ENCODE measurements at places on chromosomes 2 and 18.

DNA sequence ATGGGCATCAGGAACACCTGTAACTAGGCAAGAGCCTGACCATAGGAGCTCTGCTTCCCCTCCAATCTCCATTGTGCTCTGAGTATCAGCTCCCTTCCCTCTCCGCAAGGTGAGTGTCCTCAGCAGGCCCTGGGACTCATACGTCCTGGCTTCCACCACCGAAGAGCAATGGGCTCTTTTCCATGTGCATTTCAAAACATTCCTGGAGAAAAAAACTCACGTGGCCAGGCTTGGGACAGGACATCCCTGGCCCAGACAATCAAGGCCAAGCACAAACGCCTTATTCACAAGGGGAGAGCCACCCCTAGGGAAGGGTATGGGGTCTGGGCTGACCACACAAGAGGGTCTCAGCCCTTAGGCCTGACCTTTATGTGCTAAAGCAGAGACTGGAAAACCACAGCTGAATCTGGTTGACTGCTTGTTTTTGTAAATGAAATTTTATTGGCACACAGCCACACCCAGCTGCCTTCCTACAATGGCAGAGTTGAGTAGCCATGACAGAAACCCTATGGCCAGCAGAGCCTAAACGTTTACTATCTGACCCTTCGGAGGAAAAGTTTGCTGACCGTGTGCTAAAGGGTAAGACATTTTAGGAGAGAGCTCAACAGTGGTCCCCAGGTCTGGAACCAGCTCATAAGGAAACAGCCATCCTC, 175.7 kb upstream of the ARL4C start:
- no peak for DNase-seq

GRCh38 chr2:126399001-126399400, 257.0 kb upstream of the GYPC start:
- no peak for DNase-seq

GRCh38 chr2:66478299-66478698, 43.4 kb downstream of the MEIS1 start:
- DNase-seq = no peak

- no peak for DNase-seq
Measured at GRCh38 chr2:129302106-129302505, 677.4 kb upstream of the RAB6C start.

DNA sequence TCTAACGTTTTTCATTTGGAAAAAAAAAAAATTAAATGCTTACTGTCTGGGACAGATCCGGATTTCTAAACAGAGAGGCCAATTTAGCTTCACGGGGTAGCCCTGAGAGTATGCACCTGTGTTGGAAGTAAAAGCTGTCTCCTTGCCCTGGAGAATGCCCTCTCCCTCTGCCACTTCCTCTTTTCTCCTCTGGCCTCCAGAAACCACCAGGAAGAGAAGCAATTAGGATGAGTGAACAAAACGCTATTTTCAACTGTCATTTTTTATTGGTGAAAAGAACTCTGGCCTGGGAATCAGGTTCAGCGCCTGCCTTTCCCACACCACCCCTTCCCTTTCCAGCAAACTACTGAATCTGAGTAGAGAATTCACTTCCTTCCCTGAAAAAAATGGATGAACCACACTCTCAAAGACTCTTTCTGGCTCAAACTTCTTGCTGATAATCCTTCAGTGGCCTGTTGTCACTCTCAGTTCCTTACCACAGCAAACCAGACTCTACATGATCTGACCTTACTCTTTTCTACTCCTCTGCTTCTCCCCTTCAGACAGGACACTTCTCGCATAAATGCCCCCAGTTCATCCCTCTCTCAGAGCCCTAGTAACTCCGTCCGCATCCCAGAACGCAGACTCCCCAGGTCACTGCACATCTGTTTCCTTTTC, 29.8 kb downstream of the KLF7 start:
- DNase-seq = peak; percentile 66

DNA sequence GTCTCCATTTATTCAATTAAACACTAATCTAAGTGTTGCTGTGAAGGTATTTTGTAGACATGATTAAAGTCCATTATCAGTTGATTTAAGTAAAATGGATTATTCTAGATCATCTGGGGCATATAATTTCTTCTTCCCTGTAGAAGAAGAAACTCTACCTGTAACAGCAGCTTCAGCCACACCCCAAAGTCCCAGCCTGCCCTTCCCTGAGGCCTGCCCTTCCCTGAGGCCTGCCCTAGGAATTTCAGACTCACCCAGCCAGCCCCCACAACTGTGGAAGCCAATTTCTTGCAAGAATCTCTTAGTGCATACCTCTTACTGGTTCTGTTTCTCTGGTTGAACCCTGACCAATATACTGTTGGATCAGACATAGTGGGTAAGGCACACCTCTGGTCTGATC, 13.4 kb upstream of the LAPTM4A start:
- DNase-seq = no peak

- no peak for DNase-seq
Measured at GRCh38 chr2:60260639-60261296, 292.7 kb downstream of the BCL11A start.

DNA sequence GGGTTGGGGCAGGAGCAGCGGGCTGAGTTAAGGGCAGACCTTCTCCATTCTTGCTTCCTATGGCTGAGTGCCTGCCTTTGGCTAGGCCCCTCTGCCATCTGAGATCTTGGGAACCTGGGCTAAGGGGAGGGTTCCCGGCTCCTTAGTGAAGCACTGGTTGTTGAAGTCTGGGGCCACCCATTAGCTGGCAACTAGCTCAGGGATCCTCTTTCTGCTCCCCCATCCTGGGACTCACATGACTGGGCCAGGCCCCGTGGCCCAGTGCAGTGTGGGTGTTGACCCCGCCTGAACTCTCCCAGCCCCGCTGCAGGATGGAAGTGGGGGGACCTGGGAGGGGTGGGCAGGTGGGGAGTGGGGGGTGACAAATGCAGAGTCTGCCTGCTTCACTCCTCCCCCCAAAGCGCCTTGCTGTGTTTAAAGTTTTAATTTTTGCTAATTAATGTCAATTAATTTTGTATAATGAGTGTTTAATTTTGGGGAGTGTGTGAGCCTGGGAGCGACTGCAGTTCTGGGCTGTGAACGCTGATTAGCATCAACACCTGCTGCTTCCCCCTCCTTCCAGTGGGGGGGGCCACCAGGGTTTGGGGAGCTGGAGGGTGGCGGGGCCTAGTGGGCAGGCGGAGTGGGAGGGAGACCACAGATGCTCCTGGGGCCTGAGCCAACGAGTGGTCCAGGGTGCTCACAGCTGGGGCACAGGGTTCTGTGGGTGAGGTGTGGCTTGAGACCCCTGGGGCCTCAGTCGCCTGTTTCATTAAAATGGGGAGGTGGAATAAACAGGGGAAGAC, 55.2 kb downstream of the EMX1 start:
- no peak for DNase-seq

- no peak for DNase-seq
Measured at GRCh38 chr2:28979576-28980366, 1.3 kb upstream of the TOGARAM2 start.

DNA sequence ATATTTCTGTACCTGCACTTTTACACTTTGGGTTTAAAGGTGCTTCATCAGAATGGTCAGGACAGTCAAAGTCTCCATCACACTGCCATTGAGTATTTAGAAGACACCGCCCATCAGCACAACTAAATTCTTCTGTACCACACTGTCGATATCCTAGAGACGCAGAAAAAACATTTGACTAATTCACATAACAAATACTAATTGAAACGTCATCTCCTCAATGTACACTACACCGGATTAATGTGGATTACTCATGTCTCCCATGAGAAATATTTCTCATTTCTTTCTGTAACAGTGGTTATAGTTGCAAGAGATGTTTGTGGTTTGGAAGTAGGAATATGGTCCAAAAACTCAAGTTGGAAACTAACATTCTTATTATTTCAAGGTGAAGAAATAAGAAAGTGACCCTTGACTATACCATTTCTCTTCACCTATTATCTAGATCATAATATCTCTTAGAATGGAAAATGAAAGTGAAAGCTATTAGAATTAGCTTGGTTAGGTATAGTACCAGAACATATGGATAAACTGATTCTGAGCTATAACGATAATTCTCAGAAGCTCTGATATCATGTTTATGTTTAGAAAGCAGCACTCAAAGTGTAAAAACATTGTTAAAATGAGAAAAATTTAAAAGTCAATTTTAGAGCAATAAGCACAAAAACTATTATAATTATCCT, 1627.7 kb downstream of the LRP1B start:
- no peak for DNase-seq

GRCh38 chr2:188596054-188596453, 304.4 kb downstream of the GULP1 start:
- DNase-seq = no peak

GRCh38 chr2:69781321-69782248, 39.7 kb downstream of the ANXA4 start:
- no peak for DNase-seq

GRCh38 chr2:28270456-28271152, 122.1 kb upstream of the FOSL2 start:
- DNase-seq = no peak
